GM04504 (cell line): ENCODE measurements at places on chromosomes 5 and 9.

GRCh38 chr5:40736103-40736875, 19.5 kb downstream of the TTC33 start:
- peak; percentile 36 for DNase-seq

DNA sequence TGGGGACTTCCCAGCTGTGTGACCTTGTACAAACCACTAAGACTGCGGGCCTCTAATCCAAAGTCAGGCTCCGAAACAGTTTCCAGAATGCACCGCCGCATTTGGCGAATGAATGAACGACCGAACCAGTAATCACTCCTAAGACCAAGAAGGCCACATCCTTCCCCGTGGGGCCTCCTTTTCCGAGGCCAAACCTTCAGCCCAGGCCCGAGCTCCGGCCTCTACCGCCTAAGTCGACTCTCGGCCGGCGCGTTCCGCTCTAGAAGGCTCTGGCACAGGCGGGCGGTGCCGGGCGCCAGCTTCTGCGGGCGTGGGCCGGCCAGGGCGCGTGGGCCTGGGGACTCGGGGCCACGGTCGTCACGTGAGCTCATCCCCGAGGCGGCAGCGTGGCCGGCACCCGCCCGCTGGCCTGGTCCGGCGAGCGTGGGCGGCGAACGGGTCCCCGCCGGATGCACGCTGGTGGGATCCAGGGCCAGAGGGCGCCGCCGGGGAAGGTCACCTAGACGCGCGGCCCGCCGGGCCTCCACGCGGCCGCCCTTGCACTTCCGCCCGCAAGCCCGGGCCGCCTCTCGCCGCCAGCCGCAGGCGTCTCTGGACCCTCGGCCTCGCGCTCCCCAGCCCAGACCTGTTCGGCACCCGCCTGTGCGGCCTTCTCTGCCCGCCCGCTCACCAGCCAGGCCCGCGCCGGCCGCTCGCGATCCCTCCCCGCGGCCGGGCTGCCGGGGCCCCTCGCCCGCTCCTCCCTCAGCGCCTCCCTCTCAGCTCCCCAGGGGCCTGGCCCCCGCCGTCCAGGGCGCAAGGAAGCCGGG, 754 bp downstream of the VDAC1 start:
- peak; percentile 17 for DNase-seq

- peak; percentile 44 for DNase-seq
Observed at GRCh38 chr5:122099060-122099790, 21.2 kb upstream of the LOX start.

GRCh38 chr5:112655513-112655912, 82.2 kb upstream of the APC start:
- DNase-seq = no peak

- no peak for DNase-seq
Observed at GRCh38 chr5:64939772-64940510, 171.2 kb downstream of the CWC27 start.

- no peak for DNase-seq
Observed at GRCh38 chr9:114371343-114371944, 16.3 kb downstream of the AKNA start.

DNA sequence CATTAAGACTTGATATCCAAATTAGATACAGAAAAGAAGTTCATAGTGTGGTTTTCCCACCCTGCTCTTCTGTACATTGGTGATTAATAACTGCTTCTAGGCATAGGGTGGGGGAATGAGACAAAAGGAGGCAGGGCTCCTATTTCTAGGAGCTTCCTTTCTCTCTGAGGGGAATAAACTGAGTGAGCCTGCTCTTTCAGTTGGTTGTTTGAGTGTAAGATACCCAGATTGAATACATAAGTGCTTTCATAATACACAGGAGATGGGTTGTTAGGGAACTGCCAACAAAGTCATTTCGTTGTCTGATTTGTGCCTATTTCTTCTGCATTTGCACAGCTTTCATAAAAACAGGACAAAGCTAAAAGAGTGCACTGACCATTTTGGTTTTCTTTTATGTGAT, 48.9 kb upstream of the TTC23L start:
- no peak for DNase-seq

GRCh38 chr5:95848701-95849100, 26.2 kb upstream of the GLRX start:
- no peak for DNase-seq

DNA sequence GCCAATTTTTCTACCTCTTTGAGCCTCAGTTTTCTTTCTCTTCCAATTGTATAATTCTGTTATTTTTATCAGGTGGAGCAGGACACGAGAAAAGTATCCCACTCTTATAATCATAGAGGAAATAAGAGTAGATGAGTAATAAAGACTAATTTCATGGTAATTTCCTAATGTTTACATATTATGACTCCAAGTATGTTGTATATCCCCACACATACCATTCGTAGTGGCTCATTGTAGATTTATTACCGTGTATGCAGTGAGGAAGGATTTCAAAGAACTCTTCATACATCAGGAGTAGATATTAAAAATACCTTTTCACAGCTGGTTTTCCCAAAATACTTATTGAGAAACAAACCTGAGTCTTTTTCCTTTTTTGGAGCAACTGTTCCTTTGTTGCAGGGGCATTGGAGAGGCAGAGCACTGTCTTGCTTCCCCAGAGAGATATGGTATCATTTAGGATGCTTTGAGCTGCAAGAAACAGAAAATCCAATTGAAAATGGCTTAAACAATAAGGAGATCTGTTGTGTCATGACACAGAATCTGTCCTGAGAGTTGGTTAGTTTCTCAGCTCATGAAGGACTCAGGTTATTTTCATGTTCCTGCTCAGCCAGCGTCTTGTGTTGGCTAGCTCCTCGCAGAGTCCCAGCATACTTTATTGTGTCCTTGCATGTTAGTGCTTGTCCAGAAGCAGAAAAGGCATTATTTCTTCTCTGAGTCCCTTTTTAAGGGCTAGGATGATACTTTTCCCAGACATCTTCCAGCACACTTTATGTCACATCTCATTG, 291.2 kb downstream of the ARHGAP26 start:
- no peak for DNase-seq

- DNase-seq = no peak
Observed at GRCh38 chr5:169272111-169272510, 28.8 kb downstream of the SLIT3 start.

DNA sequence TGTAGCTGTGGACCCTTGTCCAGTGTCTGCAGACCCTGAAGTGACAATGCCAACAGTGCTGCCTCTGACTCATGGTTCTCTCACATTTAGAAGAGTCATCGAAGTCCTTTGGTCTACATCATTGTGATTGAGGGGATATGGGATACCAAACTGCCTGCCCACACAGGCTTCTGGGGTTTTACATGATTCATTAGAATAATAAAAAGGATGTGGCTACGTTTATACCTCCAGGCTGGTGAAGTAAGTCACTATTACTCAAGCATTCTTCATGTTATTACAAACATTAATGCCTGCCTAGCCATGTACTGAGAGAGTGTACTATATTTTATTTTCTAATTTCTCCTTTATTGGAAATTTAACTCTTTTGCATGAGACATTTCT, 365.7 kb downstream of the SPATA31D1 start:
- DNase-seq = peak; percentile 37

GRCh38 chr9:34446468-34446891, 11.9 kb downstream of the FAM219A start:
- DNase-seq = no peak

DNA sequence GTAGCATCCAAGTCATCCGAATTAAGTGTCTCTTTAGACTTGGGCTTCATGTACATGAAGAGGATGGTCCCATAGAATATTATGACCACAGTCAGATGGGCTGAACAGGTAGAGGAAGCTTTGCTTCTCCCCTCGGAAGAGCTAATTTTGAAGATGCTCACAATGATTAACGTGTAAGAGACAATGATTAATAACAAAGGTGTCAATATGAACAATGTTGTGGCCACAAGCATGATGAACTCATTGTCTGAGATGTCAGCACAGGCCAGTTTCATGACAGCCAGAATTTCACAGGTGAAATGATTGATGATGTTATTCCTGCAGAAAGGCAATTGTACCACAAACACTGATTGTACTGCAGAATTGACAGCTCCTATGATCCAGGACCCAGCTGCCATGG, 626 bp downstream of the OR13C2 start:
- no peak for DNase-seq

GRCh38 chr9:132506977-132507669, 75.3 kb upstream of the BARHL1 start:
- no peak for DNase-seq

DNA sequence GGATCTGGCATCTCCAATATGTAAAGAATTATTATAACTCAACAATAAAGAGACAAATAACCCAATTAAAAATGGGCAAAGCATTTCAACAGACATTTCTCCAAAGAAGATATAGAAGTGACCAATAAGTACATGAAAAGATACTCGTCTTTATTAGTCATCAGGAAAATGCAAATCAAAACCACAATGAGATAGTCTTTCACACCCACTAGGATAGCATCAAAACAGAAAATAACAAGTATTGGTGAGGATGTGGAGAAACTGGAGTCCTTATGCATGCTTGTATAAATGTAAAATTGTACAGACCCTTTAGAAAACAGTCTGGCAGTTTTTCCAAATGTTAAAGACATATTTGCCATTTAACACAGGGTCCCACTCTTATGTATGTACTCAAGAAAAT, 39.1 kb upstream of the ITGA1 start:
- DNase-seq = no peak

DNA sequence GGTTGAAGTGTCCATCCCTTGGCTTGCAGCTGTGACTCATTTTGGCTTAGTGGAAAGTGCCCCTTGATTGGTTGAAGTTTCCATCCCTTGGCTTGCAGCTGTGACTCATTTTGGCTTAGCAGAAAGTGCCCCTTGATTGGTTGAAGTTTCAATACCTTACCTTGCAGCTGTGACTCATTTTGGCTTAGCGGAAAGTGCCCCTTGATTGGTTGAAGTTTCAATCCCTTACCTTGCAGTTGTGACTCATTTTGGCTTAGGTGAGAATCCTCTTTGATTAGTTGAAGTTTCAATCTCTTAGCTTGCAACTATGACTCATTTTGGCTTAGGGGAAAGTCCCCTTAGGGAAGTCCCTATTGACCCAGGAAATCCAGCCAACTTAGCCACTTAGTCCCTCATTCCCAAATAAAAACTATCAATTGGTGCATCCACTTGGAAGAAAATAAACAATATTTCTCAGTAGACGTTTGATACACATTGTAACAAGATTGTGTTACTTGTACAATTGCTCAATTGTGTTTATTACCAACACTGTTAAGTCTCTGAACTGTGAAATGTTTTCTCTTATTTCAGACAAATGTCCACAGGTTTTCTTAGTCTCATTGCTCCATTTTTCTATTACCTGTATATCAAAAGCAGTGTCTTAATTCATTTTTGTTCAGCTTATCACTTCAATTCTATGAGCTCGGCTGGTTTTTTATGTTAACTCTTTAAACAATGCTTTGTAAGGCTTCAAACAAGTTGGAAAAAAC, 2308.8 kb upstream of the ACO1 start:
- no peak for DNase-seq

- DNase-seq = no peak
Observed at GRCh38 chr5:145697251-145697990, 137.7 kb downstream of the PRELID2 start.

DNA sequence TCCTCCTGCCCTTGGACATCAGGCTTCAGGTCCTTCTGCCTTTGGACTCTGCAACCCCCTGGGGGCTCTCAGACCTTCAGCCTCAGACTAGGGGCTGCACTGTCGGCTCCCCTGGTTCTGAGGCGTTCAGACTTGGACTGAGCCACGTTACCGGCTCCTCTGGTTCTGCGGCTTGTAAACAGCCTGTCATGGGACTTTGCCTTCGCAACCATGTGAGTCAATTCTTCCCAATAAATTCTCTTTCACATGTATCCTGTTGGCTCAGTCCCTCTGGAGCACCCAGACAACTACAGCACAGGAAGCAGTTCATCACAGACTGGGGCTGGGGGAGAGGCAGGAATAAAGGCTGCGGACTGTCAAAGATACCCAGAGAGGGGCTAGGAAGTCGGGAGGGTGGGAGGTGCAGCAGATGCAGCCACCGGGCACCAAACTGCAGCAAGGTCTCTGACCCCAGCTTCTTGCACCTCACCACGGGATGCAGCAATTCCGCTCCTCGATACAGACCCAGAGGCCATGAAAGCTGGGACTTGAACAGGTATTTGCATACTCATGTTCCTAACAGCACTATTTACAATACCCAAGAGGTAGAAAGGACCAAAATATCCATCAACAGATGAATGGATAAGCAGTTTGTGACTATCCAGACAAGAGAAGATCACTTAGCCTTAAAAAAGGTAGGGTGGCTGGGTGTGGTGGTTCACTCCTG, 100.8 kb downstream of the COL23A1 start:
- DNase-seq = peak; percentile 33

GRCh38 chr5:92896722-92897121, 684.3 kb downstream of the NR2F1-AS1 start:
- DNase-seq = no peak
